MG63 (cell line): ENCODE measurements at places on chromosomes 11 and 22.

GRCh38 chr11:128841461-128842072 is 25.5 kb downstream of the KCNJ1 start:
- no peak for DNase-seq

DNA sequence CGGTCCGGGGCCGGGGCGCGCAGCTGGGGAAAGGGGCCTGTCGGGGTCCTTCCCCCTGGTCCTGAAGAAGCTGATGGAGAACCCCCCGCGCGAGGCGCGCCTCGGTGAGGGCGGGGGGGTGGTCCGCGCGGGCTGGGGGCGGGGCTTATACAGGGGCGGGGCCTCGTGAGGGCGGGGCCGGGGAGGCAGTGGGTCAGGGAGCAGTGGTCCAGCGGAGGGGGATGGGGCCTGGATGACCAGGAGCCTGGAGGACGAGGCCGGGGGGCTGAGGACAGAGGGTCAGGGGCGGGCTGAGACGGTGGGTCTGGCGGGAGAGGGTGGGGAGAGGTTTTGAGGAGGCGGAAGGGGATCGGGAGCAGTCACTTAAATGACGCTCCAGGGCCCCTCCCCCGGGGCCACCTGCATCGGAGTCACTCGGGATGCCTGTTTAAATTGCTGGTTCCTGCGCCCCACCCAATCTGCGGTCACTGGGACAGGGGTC is 396 bp downstream of the TEF start:
- peak; percentile 46 for DNase-seq

- DNase-seq: no peak
Observed at GRCh38 chr11:8252946-8253345, 10.7 kb downstream of the LMO1 start.

DNA sequence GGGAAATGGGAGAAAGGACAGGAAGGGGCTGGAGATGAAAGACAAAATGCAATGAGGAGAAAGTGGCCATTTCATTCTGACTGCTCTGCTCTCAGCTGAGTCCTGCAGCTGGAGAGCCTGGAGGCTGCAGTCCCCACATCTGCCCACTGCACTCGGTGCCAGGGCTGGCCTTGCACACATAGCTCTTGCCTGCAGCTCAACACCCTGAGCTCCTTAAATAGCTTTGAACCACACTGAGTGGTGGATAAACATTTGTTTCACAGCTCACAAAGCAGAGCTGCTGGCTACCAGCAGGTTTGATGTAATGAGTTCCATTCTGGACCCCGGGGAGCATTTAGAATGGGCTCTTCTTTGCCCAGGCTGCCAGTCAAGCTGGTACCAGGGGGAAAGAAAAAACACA is 426.1 kb upstream of the CADM1 start:
- no peak for DNase-seq

GRCh38 chr11:86274999-86275398 is 27.0 kb upstream of the HIKESHI start:
- no peak for DNase-seq

DNA sequence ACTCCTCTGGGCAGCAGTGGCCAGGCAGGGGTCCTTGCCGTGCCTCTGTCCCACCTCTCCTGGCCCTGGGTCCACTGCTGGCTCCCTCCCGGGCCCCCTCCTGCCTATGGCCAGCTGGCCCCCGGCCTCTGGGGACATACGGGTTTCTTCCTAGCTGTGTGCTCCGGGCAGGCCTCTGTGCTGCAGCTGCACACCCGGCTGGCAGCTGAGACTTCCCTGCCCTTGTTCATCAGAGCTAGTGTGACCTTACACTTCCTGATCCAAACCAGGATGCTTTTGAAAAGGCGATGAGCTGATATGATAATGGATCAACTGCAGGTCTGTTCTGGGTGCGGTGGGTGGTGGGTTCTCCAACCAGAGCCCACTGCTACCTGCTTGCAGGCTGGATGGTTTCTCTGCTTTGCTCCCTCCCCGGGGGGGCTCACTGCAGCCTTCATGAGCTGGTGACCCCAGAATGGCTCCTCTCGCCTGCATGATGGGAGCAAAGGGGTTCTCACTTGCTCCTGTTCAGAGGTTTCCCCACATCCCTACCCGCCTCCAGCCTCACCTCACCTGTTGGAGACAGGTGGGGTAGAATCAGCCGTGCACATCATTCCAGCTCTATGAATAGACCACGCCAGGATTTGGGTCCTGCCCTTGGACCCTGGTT is 13.3 kb downstream of the B3GAT1 start:
- no peak for DNase-seq

DNA sequence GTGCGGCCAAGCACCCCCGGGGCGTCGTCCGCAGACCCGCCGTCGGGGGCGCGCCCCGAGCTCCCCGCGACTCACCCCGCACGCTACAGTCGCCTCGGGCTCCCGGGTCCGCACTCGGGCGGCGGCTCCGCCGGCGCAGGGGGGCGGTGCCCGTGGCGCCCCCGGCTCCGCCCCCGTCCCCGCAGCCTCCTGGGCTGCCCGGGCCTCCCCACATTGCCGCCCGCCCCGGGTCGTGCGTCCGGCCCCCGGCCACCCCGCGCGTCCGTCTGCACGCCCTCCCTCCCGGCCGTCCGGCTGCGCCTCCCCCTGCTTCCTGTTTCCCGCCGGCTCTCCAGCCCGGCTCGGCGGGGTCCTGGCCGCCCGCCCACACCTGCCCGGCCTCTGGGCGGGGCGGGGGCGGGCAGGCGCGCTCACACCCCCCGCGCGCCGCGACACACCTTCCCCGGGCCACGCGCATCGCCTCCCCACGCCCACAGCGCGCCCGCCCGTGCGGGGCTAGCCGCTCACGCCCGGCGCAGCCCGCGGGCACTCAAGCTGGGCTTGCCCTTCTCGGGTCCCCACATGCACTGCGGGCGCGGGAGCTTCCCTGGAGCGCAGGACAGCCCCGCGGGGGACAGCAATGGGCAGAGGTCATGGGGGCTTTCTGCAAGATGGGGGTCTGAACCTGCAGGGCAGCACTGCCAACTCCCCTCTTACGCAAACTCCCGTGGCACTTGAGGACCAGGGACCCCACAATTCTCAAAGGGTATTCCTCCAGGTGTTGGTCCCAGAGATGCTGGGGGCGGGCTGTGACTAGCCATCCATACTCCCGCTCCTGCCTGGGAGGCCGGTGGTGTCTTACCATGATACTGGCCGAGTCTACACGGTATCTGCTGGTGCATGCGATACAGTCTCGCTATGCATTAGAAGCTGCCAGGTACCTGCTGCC is at the start of gene CARD10:
CARD10 (minus strand) TSS at position 148 of the 928 bp plus-strand sequence. CDS start 215 bp downstream, outside the sequence.
- peak; percentile 66 for DNase-seq

- DNase-seq: peak; percentile 63
Observed at GRCh38 chr11:9716275-9717039, 52.6 kb downstream of the SWAP70 start.

DNA sequence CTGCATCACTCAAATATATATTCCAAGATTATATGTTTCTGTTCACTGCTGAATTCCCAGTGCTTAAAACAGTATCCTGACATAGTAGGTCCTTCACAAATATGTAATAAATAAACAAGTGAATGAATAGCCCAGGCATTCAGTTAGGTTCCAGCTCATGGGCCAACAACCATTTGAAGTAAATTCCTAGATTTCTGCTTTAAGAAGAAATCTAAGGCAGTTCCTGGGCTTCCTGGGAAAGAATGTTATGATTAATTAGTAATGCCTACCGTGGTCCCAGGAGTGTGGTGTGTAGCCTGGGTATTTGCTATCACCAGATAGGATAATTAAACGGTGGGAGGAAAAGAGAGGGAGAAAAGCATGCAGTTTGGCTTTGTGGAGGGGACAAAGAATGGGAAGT is 576.8 kb downstream of the SOX6 start:
- no peak for DNase-seq

GRCh38 chr11:73401924-73402833 is 26.0 kb downstream of the RELT start:
- no peak for DNase-seq

DNA sequence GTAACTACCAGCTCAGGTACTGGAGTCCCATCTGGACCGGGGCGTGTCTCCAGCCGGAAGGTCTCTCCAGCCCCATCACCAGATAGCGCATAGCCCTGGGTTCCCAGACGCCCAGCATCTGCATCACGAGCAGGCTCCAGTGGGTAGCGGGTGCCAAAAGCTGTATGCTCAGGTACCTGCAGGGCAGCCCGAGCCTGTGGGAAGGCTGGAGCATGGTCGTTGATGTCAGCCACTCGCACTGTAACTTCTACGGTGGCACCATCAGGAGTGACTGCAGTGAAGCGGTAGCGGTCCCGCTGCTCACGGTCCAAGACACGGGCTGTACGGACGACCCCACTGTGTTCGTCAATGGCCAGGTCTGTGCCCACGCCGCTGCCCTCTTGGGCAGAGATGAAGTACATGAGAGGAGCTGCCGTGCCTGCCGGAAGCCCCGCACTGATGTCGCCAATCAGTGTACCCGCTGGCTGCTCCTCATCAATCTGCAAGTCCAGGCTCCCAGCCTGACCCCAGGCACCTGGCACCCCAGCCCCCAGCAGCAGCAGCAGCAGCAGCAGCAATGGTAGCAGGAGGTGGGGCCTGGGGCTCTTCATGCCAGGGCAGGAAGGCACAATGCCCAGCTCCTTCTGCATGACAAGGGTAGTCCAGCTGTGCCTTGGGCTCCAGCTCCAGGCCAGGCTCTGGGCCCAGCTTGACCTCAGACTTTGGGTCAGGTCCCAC is 14.5 kb downstream of the DCHS1 start:
- peak; percentile 82 for DNase-seq

DNA sequence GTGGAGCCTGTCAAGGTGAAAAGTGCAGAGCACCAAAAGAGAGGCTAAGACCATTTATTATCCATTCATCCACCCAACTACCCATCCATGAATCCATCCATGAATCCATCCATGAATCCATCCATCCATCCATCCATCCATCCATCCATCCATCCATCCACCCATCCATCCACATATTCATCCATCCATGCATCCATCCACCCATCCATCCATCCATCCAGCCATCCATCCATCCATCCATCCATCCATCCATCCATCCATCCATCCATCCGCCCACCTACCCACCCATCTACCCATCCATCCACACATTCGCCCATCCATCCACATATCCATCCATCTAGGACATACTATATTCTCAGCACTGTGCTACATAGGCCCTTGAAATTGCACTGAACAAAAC is 68.0 kb downstream of the SYN3 start:
- DNase-seq: no peak

- no peak for DNase-seq
Observed at GRCh38 chr11:105111145-105111944, 28.2 kb downstream of the CARD18 start.

- DNase-seq: no peak
Observed at GRCh38 chr22:19498154-19498865, 18.6 kb downstream of the CDC45 start.

- DNase-seq: no peak
Observed at GRCh38 chr11:75626889-75627529, 41.8 kb downstream of the MAP6 start.

GRCh38 chr11:130139401-130139800 is 20.2 kb upstream of the ST14 start:
- no peak for DNase-seq

DNA sequence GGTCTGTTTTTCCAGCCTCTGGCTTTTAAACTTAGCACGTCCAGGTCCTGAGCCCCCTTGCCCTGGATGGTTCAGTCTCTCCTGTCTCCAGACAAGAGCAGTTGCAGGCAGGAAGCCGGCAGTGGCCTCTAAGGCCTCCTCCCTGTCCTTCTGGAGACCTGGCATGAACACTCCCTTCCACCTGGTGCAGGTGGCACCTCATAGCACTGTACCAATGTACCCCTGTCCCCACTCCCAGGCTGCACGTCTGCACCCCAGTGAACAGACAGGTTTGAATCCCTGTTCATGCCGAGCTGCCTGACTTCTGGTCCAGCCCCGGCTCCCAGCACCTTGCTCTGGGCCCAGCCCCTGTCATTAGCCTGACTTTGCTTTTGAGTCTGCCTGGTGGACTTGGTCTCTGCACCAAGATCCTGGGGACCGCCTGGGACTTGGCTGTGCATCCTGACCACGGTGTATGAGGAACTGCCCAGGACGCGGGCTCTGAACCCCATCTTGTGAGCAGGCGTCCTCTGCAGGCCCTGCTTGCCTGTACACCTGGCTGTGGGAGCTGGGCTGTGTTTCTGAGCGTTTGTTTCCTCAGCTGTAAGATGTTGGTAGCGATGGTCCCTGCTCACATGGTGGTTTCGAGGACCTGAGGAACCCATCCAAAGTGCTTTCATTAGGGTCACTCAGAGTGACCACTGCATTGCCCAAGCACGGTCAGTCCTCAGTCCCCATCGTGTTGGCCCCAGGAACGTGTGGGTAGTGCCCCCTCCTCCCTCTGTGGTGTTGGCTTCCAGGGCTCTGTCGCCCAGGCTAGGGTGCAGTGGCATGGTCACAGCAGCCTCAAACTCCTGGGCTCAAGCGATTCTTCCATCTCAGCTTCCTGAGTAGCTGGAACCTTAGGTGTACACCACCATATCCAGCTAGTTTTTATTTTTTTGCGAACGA is 75.0 kb upstream of the SHANK2 start:
- no peak for DNase-seq

- DNase-seq: no peak
Observed at GRCh38 chr11:35525501-35526175, at the start of gene PAMR1. Gene PAMR1 (minus strand): TSS chr11:35525616. CDS start chr11:35525585, 31 bp downstream.

DNA sequence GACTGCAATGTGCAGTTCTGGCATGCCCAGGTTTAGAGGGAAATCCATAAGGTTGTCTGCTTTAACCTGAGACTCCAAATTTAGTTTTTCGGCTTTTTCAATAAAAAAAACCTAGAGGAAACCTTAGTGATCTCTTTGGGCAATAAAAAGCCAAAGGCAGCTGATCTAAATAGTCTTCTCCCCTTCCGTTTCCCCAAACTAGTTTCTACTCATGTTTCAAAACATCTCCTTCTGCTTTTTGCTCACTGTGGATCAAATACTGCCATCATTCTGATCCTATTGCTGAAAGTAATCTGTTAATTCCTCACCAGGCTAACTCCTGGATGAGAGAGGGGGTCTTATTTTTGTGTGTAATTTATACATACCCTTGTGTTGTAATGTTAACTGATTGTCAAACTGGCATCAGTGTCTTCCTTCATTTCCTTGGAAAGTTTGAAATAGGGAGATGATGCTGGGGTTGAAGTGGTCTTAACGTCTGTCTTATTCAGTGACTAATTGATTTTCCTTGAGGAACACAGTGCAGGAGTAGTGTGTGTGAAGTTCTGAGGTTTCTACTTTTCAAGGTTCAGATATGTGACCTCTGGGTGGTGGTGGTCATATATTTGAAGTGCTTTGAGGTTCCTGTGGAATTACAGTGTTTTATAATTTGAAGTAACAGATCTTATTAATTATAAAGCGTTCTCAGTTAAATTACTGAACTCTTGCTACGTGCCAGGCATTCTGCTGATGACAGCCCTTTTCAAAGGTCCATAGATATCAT is 55.0 kb downstream of the ARHGAP42 start:
- no peak for DNase-seq

DNA sequence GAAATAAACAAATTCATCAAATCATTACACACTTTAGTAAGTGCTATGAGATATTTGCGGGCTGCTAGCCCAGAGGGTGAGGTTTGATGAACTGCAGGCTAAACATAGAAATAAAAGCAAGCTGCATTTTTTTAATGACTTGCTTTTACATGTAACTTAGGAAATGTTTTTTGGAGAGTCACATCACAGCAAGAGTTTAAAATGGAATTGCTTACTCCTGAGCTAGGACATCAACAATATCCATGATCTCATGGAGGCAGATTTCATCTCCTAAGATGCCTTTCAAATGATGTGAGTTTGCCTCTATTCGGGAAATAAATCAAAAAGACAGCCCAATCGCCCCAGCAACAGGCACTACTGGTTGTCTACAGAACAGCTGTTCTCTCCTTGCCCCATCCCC is 73.4 kb upstream of the CD44 start:
- peak; percentile 72 for DNase-seq
